CD4-positive, alpha-beta T cell treated with Interleukin-2 at 100 ng/mL for 4 hours (primary cell): ENCODE measurements at places on chromosomes 4 and X.

- DNase-seq = no peak
Observed at GRCh38 chr4:40038977-40039376, 17.7 kb upstream of the N4BP2 start.

- DNase-seq = no peak
Observed at GRCh38 chr4:127196655-127197352, 436.0 kb upstream of the INTU start.

GRCh38 chr4:161949946-161950725 is 213.7 kb downstream of the FSTL5 start:
- DNase-seq = no peak

- DNase-seq = no peak
Observed at GRCh38 chr4:31390849-31391248, 670.7 kb downstream of the PCDH7 start.

DNA sequence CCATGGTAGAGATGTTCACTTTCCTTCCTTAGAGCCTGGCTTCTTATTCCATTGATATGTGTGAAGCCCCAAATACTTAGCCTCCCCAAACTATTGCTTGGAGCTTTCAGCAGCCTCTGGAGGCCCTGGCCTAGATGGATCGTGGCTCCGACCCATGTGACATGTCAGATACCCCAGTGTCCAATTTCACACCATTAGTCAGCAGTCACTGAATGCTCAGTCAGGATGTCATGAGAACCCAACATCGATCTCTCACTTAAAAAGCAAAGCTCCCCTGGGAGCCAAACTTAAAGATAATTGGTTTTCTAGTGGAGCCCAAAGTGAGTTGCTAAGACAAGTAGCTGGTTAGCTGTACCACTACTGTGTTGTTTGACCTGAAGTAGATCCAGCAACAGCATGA is 41.6 kb upstream of the IGSF1 start:
- DNase-seq = no peak

DNA sequence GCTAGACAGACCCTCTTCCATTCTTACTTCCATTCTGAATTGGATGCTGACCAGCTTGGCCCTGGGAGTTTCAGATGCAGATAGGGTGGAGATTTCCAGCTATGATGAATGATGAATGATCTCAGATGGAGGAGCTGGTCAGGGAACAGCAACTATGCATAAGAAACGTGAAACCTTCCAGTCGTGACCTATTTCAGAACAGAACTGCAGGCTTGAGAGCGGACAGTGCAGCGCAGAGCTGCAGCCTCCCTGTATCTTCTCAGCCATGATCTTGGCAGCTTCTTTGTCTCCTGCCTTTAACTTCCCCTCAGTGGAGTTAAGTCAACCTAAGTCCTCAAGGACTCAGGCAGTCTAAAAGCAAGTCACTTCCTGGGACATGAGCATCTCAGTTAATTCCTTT is 43.3 kb upstream of the HAND2 start:
- DNase-seq = no peak

DNA sequence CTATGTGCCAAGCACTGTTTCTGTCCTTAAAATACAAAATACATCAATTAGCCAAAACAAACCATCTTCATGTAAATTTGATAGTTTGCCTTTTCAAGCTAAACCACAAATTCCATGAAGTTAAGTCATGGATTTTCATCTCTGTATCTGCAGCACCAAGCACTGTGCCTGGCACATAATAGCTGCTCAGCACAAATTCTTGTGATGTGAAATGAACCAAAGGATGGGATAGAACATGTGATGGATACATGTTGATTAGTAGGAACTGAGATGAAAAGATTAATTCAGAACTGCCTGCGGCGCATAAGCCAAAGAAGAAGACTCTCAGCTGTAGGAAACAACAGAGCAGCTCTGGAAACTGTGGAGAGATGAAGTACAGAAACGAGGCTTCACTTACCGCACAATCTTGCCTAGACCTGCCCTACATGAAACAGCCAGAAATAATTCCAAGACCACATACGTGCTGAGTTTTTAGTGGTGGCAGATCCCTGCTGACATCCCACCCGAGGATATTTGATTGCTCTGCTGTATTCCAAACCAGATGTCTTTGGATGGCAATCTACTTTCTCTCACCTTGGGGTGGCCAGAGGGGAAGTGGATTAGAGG is 40.9 kb upstream of the DCLK2 start:
- no peak for DNase-seq

DNA sequence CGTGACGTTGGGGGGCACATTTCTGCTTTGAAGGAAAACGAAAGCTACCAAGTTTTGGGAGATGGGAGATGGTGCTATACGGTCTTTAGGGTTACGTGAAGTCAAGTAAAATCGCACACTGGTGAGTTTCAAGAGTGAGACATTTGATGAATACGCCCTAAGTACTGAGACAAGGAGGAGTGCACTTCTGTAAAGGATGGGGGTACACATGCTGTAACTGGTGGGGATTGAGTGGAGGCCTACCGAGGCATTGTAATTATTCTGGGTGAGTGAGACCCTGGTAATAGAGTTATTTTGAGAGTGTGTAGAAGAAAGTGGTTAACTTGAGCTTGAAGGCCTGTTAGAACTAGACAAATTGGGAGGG is 536 bp downstream of the SH3BGRL start:
- DNase-seq = no peak

GRCh38 chrX:56978172-56978571 is 17.2 kb downstream of the SPIN3 start:
- peak; percentile 64 for DNase-seq

DNA sequence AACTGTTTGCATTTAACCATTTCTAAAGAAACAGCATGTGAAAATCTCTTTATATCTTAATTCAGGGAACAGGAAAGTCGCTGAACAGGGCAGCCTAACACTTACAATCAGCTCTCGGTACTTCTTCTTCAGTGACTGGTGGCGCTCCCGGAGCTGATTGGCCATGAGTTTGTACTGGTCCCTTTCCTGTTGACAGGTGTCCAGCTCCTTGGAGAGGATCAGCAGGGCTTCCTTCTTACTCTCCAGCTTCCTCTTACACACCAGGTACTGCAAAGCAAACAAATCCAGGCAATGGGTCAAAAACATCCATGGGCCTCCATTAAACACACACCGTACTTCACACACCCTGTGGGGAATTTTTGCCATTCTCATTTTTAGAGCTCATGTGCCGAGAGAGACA is 36.4 kb downstream of the CCDC149 start:
- DNase-seq = no peak

DNA sequence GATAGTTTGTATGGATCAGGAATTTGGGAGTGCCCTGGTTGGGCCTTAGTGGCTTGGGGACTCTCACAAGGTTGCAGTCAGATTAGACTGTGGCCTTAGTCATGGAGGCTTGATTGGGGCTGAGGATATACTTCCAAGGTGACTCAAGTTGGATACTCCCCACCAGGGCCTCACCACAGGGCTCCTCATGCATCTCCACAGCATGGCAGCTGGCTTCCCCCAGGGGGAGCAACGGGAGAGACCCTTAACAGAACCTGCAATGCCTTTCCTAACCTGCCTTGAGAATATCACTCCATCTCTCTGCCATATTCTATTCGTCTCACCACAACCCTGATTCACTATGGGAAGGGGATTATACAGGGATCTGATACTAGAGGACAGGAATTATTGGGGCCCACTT is 161.9 kb downstream of the RELL1 start:
- no peak for DNase-seq

DNA sequence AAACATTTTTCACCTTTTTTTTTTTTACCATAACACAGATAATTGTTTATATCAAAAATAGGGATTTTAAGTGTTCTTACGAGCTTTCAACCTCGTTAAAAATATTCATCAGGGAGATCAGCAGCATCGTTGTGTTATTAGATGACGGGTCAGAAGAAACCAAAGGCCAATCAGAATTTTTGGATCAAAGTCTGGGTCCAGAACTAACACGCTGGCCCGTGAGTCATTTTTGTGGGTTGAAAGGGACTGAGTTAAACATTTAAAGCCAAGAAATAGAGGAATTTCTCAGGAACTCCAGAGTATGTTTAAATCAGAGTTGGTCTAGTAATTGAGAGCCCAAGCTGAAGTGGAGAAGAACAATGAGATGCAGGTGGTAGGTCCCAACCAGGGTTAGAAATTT is 170.8 kb downstream of the TLL1 start:
- no peak for DNase-seq

GRCh38 chr4:161280929-161281328 is 882.9 kb downstream of the FSTL5 start:
- no peak for DNase-seq

- DNase-seq = no peak
Observed at GRCh38 chrX:143894938-143895337, 11.1 kb downstream of the UBE2NL start.

DNA sequence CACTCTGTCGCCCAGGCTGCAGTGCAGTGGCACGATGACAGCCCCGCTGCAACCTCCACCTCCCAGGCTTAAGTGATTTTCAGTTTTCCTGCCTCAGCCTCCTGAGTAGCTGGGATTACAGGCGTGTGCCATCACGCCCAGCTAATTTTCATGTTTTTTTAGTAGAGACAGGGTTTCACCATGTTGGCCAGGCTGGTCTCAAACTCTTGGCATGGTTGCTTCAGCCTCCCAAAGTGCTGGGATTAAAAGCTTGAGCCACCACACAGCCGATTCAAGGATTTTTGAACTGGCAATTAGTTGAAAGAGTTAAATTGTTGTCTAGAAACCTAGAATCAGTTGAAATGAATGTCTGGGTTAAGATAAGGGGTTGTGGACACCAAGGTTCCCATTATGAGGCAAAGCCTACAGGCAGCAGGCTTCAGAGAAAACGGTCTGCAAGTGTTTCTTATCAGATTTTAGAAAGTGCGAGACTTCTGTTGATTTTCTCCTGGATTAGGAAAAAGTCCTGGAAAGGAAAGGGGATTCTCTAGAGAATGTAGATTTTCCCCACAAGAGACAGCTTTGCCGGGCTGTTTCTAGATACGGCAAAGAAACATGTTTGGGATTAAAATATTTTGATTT is 8.3 kb upstream of the CCNI start:
- DNase-seq = no peak

GRCh38 chr4:109998867-109999584 is 86.3 kb downstream of the EGF start:
- DNase-seq = peak; percentile 80

GRCh38 chr4:83993774-83994173 is 457.9 kb downstream of the GPAT3 start:
- DNase-seq = no peak

DNA sequence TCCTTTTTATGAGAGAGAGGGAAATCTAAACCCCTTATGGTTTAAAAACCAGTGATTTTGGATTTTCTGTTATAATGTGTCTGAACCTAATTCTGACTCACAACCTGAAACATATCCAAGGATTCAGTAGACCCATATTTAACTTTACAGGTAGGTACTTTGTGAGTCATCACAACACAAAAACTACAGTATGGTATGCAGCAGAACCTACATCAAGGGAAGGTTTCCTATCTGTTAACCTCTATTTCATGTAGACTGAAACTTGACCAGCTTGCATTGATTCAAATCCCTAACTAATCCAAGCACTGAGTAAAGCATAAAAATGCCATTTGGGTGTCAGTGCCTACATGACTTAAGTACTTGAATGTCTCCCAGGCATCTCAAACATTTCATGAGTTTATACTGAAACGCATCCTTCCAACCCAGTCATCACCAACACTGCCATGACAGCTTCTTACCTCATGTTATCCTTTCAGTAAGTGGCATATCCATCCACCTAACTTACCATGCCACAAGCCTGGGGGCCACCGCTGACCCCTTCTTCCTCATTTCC is 4.3 kb upstream of the ARHGAP10 start:
- no peak for DNase-seq

DNA sequence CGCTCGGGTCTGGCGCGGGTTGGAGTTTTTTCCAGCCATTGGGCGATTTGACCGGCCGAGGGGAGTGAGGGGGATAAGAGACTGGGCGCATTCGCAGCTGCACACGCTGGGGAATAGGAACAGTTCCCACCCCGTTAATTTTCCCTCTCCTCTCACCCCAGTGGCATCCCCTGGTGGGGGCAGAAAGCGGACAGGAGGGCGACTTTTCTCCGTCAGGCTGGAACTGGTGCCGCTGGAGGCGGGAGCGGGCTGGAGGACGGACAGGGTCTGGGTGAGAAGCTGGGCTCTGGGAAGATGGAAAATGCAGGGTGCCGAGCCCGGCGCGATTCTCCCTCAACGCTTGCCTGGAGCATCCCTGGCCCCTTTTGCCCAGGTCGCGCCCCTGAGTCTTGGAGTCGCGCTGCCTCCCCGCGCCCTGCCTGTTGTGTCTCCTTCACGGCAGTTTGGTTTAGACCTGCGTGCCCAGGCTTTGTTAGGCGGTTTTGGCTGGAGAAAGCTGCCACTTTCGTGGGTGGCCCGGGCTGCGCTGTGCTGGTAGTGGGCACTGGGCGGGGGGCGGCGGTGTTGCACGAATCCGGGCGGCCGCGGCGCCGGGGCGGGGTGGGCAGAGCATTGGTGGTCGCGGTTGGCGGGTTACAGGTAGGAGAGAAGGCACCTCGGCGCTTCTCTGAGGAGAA is 2.0 kb downstream of the ADGRL3 start:
- DNase-seq = no peak

DNA sequence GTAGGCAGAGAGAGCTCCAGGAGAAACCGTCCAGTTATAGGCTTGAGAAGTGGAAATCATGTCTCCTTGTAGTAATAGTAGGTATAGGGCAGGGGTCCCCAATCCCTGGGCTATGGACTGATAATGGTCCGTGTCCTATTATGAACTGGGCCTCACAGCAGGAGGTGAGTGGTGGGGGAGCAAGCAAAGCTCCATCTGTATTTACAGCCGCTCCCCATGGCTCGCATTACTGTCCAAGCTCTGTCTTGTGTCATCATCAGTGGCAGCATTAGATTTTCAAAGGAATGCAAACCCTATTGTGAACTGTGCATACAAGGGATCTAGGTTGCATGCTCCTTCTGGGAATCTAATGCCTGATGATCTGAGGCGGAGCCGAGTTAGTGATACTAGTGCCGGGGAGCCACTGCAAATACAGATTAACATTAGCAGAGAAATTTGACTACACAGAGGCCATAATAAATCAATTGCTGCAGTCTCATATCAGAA is 67.6 kb downstream of the MRPL1 start:
- DNase-seq = no peak

DNA sequence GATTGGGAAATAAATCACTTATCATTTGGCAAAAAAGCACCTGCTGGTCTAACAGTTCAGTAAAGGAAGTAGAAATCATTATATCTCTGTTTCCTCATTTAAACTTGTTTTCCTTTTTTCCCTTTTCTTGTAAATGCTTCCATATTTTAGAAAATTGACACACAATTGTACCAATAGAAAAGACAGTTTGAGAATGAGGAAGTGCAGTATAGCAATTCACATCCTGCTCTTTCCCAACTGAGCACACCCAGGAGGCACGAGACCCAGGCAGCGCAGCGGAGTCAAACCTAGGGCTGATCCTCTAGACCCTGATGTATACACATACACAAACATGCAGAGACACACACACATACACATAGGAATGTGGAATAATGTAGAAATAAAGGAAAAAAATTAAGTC is 74.8 kb upstream of the PACRGL start:
- DNase-seq = no peak

- peak; percentile 57 for DNase-seq
Observed at GRCh38 chr4:68271851-68272357, 26.4 kb upstream of the TMPRSS11B start.

DNA sequence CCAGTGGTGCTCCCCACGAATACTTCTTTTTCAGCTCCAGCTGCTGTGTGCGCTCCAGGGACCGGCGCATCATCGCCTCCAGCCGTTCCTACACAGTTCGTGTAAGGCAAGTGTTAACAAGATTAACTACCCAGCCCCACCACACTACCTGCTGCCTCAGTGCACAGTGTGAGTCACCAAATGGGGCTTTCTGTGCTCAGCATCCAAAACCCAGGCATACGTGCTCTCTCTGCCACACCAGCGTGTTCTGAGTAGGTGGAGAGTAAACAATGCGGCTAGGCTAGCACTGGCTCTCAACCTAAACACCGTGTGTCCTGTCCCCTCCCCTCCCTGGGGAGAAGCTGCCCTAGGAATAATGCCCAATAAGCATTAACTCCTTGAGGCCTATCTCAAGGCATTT is 60.0 kb downstream of the MAP7D2 start:
- DNase-seq = no peak
